Stimulated activated CD4-positive, alpha-beta T cell treated with anti-CD3 and anti-CD28 coated beads, Interleukin-1b, Interleukin-23, amount 100 ng/mL, for 1 hour (primary cell): ENCODE measurements at places on chromosomes 5 and 9.

- DNase-seq = no peak
Measured at GRCh38 chr5:32511776-32512374, 67.3 kb upstream of the ZFR start.

DNA sequence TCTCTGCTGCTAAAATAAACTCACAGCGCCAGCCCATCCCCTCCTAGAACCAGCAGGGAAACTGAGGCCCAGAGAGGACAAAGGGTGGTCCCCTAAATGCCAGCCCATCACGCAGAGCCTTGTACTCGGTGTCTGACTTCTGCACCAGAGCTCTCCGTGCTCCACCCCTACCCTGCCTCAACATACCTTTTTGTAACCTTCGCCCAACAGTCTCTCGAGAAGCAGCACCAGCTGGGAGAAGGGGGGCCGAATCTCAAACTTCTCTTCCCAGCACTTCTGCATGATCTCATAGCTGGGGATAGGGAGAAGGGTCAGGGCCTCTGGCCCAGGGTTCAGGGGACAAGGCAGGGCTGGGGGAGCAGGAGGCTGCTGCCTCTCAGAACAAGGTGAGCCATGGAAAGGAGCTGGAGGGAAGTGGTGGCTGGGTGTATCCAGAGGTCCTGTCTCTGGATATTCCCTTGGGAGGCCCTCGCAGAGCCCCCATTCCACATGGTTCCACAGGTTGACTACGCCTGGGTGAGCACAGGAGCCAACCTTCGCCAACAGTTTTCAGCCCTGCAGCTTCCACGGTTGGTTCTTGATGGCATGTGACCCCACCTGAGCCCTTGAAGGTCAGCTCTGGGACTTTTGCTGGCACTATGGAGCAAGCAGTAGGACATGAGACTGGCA is 32.3 kb upstream of the CSF1R start:
- DNase-seq = no peak

- DNase-seq = no peak
Measured at GRCh38 chr5:96113170-96113939, 151.7 kb upstream of the ELL2 start.

- no peak for DNase-seq
Measured at GRCh38 chr9:124220946-124221451, 36.8 kb upstream of the NEK6 start.

- DNase-seq = no peak
Measured at GRCh38 chr9:116152941-116153764, 438 bp upstream of the PAPPA start.

DNA sequence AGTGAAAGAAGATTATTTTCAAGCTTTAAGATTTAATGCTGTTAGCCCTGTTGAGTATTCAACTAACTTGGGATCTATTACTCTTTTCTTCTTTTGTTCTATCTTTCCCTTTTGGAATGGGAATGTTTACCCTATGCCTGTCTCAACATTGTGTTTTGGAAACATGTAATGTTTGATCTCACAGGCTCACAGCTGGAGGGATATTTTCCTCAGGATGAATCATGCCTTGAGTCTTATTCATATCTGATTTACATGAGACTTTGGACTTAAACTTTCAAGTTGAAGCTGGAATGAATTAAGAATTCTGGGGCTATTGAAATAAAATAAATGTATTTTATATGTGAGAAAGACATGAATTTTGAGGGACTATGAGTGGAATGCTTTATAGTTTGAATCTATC is 607.8 kb upstream of the PTGER4 start:
- DNase-seq = no peak

GRCh38 chr9:131627648-131628458 is 82.5 kb downstream of the PRRT1B start:
- DNase-seq = peak; percentile 6

- DNase-seq = no peak
Measured at GRCh38 chr5:59140133-59140532, 557.3 kb downstream of the RAB3C start.

- no peak for DNase-seq
Measured at GRCh38 chr5:81233080-81233634, at the start of gene CKMT2. CKMT2 (plus strand) TSS chr5:81233322; CDS start chr5:81251133, 17,811 bp downstream.

DNA sequence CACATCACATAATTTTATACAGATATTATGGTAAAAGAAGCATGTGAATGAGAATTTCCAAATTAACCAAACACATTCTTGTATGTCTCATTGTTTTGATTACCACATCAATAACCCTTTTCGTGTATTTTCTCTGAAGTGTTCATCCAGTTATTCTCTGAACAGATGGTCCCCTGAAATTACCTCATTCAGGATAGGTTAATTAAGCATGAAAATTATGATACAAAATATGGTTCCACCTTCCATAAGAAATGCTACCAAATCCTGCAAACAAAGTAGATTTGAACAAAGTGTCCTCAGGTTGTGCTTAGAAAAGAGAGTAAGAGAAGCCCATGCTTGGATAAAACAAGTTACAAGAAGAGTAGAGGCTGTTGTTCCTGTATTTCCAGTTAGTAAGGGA is 83.1 kb upstream of the LMNB1 start:
- DNase-seq = no peak

- DNase-seq = no peak
Measured at GRCh38 chr5:137665678-137666460, 70.0 kb downstream of the KLHL3 start.

GRCh38 chr5:172768573-172769341 is 2.2 kb downstream of the DUSP1 start:
- DNase-seq = no peak

DNA sequence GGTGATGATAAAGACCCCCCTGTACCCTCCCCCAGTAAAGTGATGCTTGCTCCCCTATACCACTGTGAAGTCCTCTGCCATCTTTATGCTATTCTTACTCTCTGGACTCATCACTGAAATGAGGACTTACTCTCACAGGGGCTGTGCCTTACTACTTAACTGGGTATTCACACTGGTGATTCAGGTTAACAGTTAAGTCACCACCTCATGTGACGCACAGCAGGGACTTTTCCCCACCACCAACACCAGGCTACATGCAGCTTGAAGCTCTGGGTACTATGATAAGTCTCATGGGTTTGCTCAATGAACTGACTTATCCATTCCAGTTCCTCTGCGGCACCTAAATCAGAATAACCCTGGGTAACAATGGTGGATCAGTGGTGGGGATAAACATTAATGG is 163.7 kb downstream of the ELAVL2 start:
- DNase-seq = no peak

GRCh38 chr9:26229324-26230054 is 551.2 kb upstream of the TUSC1 start:
- no peak for DNase-seq

DNA sequence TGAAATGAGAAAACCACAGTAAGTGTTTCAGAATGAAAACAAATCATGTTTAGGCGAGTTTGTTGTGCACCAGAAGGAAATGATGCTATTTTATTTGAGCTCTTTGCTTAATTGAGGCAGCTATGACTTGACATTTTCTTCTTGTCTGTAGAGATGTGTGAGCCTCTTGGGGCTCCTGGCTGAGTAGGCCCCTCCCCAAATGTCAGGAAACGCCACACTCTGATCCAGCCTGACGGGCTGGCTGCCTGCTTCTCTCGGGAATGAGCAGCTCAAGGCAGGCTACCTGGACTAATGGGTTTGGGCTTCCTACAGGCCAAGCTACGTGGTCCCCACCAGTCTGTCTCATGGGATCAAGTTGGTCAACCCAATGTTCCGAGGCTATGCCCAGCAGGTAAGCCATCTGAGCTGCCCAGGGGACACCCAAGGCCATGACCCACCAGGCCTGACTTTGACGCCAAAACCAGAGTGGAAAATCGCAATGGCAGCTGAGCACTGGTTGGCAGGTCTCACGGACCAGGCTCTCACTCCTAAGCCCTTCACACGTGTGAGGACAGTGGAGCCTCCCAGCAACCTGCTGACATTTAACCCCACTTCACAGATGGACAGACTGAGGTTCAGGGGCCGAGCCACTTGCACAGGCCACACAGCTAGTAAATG is 29.9 kb downstream of the USP20 start:
- no peak for DNase-seq

- no peak for DNase-seq
Measured at GRCh38 chr9:38372762-38373619, 19.5 kb upstream of the ALDH1B1 start.

DNA sequence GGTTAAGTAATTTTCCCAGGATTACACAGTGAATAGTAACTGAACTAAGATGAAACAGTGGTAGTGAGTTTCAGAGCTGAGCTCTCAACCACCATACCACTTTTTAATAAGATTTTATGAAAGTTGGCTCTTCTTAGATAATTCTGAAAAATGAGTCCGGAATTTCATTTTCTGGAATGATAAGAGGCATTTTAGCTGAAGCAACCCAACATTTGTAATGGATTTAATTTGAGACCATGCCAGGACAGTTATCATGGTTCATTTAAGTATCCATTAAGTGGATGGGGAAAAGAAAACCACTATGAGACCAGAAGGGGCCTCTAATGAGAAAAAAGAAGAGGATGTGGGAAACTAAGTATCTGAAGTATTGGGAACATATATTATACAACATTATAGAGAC is 464.7 kb upstream of the C9orf72 start:
- DNase-seq = no peak

DNA sequence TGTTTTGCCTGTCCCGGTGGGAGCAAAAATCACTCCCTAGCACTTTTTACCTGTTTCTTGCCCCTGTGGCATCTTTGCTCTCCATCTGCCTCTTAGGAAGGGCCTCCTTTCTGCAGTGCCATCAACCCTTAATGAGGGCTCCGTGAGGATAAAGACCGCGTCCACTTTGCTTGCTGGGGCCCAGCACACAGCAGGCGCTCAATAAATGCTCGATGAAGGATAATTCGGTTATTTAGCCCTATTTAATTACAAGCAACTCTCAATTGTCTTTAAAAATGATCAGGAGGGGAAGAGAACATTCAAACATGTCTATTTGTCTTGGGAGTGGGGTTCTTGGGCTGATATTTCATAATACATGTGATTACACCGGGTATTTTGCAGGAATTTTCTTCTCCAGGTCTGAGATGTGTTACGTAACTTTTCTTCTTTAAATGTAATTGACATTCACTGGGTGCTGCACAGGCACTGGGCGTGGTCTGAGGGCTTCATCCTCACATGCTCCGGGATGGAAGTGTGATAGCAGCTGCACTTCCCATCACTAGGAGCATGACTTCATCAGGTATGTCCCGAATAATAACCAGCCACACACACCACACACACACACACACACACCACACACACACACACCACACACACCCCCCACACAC is 19.8 kb upstream of the NTNG2 start:
- DNase-seq = no peak

- no peak for DNase-seq
Measured at GRCh38 chr9:37287317-37287716, 135.2 kb upstream of the GRHPR start.

- DNase-seq = no peak
Measured at GRCh38 chr9:87467187-87467586, 30.5 kb upstream of the DAPK1 start.

DNA sequence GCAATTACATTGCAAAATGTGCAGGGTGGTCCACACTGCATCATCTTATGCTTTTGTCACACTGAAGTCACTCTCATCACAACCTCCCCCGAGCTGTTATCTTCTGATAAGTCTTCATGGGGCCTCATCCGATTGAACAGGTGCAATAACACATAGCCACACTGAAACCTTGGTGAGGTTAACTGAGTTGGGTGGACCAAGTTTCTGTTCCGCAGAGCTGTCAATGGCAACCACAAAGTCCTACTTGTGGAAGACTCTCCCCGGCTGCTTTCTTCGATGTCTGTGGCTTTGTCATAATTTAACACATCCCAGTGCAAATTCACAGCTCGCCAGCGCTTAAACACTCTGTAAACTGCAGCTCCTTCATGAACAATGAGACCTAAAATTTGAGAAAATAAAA is 112.2 kb downstream of the MARCHF11 start:
- no peak for DNase-seq

DNA sequence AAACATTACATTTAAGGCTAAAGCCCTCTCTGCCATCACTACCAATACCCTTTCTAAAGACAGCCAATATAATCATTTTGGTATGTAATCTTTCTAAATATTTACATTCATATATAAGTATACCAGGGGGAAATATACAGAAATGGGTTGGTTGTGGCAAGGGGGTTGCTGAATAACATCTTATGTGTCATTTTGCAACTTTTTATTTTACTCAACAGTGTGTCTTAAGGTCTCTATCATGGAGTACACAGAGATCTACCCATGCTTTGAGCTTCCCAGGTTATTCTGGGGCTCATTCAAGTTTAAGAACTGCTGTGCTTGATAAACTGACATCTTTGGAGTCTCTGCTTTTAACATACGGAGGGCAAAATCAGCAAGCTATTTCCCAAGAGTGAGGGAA is 7.4 kb upstream of the FAT2 start:
- no peak for DNase-seq

- no peak for DNase-seq
Measured at GRCh38 chr5:150522504-150523414, 14.8 kb downstream of the NDST1 start.

- no peak for DNase-seq
Measured at GRCh38 chr5:158755221-158755620, 344.5 kb downstream of the EBF1 start.

DNA sequence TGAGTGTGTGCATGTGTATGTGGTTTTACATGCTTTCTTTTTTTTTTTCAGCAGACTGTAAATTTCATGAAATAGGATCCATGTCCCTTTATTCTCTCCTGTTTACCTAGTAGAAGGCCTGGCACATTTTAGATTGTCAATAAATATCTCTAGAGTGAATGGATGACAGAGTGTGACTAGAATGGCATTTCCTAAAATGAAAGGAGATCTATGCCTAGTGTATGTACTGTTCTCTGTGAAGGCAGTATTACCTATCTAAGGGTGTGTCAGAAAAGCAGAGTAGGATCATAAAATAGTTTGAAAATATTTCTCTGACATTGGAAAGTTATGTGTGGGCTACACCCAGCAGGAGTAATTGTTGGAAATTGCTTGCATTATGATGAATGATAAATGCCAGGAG is 1876.0 kb upstream of the C9orf72 start:
- DNase-seq = no peak

DNA sequence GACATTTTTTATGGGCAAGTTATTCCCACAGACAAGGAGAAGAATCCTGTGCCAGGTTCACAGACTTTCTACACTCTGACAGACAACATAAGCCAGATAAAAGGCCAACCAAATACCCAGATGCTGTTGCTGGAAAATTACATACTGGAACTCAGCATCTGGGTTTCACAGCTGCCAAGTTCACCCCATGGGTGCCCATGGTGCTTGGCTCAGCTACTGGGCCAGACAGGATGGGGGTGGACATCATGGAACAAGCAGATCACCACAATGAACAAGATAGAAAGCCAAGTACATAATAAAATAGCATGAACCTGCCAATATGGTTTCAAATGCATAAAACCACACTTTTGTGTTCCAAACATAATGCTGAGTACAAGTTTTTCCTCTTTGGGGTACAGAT is 999.8 kb downstream of the NR2F1-AS1 start:
- no peak for DNase-seq

- DNase-seq = no peak
Measured at GRCh38 chr5:113447498-113448050, 12.8 kb upstream of the TSSK1B start.
